ENCODE measurements at places on chromosomes 1 and 21.

DNA sequence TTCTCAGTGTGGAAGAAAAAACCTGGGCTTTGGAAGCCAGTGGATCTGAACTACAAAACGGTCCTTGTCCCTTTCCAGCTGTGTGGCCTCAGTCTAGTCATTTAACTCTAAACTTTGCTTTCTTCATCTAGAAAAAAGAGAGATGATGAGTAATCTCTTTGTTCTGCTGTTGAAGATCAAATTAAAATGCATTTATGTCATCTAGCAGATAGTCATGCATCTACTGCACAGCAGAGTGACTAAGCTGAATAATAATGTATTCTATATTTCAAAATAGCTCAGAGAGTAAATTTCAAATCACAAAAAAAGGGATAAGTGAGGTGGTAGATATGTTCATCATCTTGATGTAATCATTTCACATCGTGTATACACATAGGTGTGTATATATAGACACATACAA is 473.2 kb downstream of the DSCAM start:
- DNase-seq = no peak

DNA sequence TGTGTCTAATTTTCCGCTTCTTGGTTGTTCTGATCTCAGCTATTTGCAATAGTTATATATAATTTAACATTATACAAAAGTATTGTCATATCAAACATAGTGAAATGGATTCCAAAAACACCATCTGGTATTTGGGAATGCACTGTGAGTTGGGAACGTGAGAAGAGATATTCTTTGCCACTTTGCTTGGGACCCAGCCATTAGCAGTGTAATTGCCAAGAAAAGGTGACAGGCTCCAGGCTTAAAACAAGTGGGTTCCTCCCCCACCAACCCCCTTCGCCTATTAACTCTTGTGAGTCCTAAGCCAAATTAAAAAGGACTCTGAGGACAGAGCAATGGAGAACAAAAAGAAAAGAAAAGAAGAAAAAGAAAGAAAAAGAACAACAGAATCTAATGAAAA is 186.7 kb upstream of the NFIA start:
- no peak for DNase-seq

- no peak for DNase-seq
Observed at GRCh38 chr1:205445646-205445935, 10.3 kb downstream of the BLACAT1 start.

- no peak for DNase-seq
Observed at GRCh38 chr1:187476671-187477070, 647.9 kb downstream of the PLA2G4A start.

Measured in T-helper 1 cell (primary cell).